ENCODE measurements at places on chromosomes 2 and 18. TPM values are rescaled to one million over a fixed set of nuclear protein-coding genes. Genes with fewer than 3 reads are reported as not detected.

Gene DSEL
- polyA plus RNA-seq = 0.56 TPM

Gene TRPM8
- not detected for polyA plus RNA-seq

Gene LMAN1
- polyA plus RNA-seq = 42.6 TPM

Gene WDR75
- polyA plus RNA-seq = 12.3 TPM

Gene PTPRN
- polyA plus RNA-seq = not detected

Gene MROH2A
- polyA plus RNA-seq = not detected

Gene HOXD13
- polyA plus RNA-seq = not detected

Gene BCL11A
- not detected for polyA plus RNA-seq
